Stimulated activated CD4-positive, alpha-beta T cell treated with anti-CD3 and anti-CD28 coated beads, TNF-alpha, amount 100 ng/mL, for 48 hours (primary cell): ENCODE measurements at places on chromosomes 13 and 19.

- DNase-seq = no peak
Observed at GRCh38 chr19:14507704-14508542, 10.3 kb downstream of the DNAJB1 start.

DNA sequence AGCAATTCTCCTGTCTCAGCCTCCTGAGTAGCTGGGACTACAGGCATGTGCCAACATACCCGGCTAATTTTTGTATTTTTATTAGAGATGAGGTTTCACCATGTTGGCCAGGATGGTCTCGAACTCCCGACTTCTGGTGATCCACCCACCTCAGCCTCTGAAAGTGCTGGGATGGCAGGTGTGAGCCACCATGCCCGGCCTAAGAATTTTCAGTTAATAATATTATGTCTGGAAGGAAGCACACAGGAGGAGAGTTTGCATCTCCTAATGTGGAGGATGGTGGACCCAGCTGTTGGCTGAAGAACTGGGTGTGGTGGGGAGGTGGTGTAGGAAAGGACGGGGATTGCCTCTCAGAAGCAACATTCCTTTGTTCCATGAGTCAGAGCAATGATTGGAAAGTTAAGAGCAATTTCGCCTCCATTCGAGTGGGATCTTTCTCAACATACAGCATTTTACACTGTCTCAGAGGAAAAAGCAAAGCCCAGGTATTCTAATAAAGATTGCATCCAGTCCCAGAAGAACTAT, 11.9 kb downstream of the PDCD2L start:
- no peak for DNase-seq

DNA sequence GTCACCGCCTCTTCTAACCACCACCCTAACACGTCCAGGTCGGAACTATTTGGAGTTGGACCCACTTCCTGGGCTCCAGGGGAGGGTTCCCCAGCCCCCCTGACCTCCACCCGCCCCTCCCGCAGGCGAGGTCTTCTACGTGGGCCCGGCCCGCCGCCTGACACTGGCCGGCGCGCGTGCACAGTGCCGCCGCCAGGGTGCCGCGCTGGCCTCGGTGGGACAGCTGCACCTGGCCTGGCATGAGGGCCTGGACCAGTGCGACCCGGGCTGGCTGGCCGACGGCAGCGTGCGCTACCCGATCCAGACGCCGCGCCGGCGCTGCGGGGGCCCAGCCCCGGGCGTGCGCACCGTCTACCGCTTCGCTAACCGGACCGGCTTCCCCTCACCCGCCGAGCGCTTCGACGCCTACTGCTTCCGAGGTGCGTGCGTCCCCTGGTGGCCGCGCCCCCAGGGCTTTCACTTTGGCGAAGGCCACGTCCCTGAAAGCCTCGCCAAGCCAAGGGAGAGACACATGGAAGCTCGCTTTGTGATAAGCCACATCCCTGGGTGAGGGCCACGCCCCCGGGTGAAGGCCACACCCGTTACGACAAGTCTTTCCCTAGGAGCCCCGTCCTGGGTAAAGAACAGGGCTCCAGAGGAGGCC, 13.2 kb downstream of the NCAN start:
- peak; percentile 46 for DNase-seq

DNA sequence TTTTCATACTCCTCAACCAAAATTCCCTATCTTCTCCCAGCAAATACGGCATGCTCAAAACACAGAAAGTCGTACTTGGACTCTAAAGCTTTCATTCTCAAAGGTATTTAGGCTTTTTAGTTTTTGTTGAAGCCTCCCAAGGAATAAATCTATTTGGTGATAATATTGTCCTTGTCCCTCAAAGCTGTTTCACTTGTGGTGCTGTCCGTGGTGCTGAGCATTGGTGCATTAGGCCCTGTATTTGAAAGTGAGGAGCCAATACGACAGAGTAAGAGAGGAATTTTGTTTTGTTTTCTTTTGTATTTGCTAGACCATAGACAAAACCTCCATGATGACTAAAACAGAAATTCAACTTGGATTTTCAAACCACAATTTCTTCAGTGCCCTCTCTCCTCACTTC, 3.2 kb upstream of the LGALS13 start:
- DNase-seq = peak; percentile 13

DNA sequence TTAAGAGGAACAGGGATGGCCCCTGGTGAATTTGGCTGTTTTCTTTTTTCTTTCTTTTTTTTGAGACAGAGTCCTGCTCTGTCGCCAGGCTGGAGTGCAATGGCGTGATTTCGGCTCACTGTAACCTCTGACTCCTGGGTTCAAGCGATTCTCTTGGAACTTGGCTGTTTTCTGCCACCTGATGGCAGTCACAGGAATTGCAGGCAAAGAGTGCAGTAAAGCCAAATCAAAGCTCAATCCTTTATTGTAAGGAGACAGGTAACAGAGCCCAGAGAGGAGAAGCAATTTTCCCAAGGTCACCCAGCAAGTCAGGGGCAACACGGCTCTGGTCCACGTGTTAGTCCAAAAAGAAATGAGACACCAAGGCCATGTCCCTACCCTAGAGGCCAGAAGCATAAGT, 6.2 kb downstream of the TINCR start:
- no peak for DNase-seq

- no peak for DNase-seq
Observed at GRCh38 chr19:16075430-16076153, 703 bp upstream of the TPM4 start.
